ENCODE measurements at places on chromosomes 4 and X.

- DNase-seq: peak; percentile 6
Measured at GRCh38 chr4:173346074-173346473, 11.9 kb upstream of the HMGB2 start.

DNA sequence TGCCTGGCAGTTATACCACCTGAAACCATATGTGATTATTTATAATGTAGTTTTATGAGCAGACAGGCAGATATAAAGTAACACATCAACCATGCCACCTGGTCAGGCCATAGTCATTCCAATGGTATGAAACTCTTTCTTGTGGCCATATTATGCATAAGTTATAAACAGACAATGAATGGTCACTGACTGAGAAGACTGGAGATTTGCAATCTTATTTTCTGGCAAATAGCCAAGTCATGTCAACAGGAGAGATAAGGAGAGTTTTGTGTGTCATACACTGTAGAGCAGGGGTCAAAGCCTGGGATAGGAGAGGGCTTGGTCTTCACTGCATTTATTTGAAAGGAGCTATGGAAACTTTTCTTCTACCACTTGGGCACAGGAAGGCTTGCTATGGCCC lies 29.5 kb downstream of the SORBS2 start:
- DNase-seq: no peak

GRCh38 chrX:8237718-8238117 lies 66.7 kb upstream of the VCX2 start:
- DNase-seq: no peak

DNA sequence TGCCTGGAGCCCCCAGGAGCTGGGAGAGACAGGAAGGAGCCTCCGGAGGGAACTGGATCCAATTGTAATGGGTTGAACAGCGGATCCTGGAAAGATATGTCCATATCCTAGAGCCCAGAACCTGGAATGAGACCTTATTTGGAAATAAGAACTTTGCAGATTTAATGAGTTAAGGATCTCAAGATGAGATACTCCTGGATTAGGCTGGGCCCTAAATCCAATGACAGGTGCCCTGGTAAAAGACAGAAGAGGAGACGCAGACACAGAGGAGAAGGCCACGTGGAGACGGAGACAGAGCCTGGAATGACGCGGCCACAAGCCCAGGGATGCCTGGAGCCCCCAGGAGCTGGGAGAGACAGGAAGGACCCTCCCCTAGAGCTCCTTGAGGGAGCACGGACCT lies 34.1 kb downstream of the P2RY8 start:
- DNase-seq: no peak

- no peak for DNase-seq
Measured at GRCh38 chr4:87360338-87360935, 30.6 kb downstream of the HSD17B11 start.

GRCh38 chr4:119124352-119124751 lies 11.3 kb upstream of the MYOZ2 start:
- no peak for DNase-seq

DNA sequence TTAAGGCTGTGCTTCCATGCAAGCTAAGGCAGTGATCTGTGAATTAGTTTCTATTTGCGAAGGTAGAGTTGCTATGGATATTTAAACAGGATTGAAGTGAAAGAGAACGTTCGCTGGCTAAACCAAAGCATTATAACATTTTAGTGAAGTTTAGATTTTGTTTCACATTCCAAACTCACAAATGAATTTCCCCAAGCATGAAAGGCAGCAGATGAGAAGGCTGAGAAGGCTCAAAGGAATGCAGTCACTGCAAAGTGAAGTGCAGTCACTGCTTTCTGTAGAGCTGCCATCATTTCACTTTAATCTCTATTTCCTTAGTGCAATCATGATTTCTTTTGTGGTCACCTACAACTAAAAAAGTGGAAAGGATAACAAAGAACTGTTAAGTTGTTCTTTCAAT lies 334.7 kb upstream of the NR3C2 start:
- no peak for DNase-seq

DNA sequence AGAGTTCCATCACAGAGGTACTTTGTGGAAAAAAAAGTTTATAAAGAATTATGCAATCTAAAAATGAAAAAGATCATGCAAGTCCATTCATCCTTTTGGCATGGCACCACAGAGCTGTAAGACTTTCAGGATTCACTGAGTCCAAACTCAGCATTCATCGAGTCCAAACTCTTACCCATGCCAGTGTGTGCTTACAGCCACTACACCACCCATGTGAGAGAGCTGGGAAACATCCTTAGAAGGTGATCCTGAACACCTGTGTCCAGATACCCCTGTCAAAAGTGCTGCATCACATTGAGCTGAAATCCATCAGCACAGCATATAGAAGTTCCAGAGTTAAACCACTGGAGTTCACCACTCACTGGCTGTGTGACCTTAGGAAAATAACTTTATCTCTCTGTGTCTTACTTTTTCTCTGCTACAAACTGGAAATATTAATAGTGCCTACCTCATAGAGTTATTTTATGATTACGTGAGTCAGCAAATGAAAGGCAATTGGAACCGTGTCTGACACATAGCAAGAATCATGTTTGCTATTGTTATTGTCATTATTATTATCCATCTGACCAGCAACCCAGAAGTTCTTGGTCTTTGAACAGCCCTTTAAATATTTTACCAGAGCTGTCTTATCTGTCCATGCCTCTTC lies 115.0 kb upstream of the FTHL17 start:
- no peak for DNase-seq

DNA sequence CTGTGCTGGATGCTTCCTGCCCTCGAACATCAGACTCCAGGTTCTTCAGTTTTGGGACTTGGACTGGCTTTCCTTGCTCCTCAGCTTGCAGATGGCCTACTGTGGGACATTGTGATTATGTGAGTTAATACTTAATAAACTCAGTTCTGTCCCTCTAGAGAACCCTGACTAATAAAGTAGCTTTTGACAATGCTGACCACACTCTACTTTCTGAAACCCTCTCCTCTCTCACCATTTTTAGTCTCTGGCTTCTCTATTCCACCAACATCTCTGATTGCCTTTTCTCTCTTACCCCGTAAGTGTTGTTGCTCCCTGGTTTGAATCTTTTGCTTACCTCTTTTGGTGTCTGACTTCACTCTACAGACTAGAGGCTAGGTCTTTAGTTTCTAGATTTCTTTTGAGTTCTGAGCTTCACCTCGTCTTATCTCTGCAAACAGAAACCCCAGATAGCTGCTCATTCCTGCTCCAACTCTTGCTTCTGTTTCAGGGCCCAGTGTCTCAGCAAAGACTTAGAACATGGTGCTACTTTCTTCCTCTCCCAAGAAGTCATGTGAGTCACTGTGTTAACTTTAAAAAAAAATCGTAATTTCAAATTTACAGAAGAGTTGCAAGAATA lies 11.4 kb downstream of the TMSB4X start:
- DNase-seq: no peak
